GM12878 (cell line): ENCODE measurements at places on chromosomes 12 and 14. TPM values are rescaled to one million over a fixed set of nuclear protein-coding genes. Genes with fewer than 3 reads are reported as not detected.

DPF3 gene
- polyA plus RNA-seq: 1.6 and 1.7 TPM in 2 replicates

SLC7A8 gene
- polyA plus RNA-seq: not detected in 2 replicates

GALNT8 gene
- polyA plus RNA-seq: 0.02 and 0.14 TPM in 2 replicates

ACSM4 gene
- polyA plus RNA-seq: not detected in 2 replicates

SLCO1C1 gene
- polyA plus RNA-seq: not detected in 2 replicates

SERPINA1 gene
- polyA plus RNA-seq: 0.16 and 0.41 TPM in 2 replicates

COCH gene
- polyA plus RNA-seq: 3.2 and 3.7 TPM in 2 replicates

TAS2R30 gene
- polyA plus RNA-seq: 0.09 TPM in 1 of 2 replicates, not detected in the other

FSCB gene
- not detected in 2 replicates for polyA plus RNA-seq

NR1H4 gene
- polyA plus RNA-seq: not detected in 2 replicates
